ENCODE measurements at places on chromosomes 4 and X.

- no peak for DNase-seq
Observed at GRCh38 chr4:73608689-73609594, 11.3 kb downstream of the RASSF6 start.

- no peak for DNase-seq
Observed at GRCh38 chr4:11693693-11694092, 265.0 kb upstream of the HS3ST1 start.

DNA sequence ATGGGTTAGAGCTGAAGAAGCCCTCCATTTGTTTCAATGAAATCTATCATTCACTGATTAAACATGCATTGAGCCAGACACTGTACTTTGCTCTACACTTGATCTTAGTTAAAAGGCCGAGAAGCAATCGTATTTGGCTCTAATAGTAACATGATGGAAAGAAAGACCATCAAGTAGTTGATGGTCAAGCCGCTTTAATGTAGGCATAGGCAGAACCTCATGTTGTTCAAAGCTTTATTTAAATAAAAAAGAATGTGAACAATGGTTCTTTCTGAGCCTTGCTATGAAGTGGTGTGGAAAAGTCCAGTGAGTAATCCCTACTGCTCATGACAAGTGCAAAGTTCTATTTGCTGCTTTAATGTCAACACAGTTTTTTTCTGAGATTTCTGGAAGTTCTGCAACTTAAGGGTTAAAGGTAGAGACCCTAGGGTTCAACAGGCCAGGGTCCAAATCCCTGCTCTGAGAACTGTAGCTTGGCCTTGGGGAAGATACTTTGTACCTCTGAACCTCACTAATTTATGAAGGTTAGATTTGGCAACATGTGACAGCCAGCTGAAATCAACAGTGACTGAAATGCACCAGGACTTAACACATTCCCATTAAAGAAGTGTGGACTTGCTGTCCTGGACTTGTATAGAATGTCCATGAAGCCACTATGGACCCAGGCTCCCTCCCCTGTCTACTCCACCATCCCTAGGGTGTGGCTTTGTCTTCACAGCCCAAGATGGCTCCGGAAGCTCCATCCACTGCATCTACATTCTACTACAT lies 17.9 kb upstream of the LAP3 start:
- no peak for DNase-seq

- no peak for DNase-seq
Observed at GRCh38 chr4:98230961-98231360, 30.2 kb upstream of the RAP1GDS1 start.

DNA sequence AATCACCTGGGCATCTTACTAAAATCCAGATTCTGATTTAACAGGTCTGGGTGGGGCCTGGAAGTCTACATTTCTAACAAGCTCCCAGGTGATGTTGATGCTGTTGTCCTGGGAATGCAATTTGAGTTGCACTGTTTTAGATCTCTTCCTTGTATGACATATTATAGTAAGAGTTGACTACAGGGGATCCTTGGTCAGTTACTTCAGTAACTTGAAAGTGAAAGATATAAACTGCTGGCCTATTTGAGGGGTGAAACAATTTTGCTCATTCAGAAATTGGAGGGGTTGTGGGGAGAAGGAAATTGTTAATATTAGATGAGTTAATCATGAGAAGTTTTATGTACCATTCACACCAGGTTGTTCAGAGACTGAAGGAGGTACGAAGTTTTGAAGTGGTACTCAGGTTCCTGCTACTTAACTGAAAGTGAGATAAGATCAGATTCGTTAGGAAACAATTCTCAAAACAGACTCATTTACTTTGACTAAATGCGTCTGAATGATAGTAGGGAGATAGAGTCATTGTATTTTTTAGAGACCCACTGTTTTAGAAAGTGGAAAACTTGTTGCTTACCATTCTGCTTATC lies 12.5 kb downstream of the SH2D1A start:
- DNase-seq = no peak

- DNase-seq = no peak
Observed at GRCh38 chr4:108320061-108320460, 151.3 kb upstream of the LEF1 start.

DNA sequence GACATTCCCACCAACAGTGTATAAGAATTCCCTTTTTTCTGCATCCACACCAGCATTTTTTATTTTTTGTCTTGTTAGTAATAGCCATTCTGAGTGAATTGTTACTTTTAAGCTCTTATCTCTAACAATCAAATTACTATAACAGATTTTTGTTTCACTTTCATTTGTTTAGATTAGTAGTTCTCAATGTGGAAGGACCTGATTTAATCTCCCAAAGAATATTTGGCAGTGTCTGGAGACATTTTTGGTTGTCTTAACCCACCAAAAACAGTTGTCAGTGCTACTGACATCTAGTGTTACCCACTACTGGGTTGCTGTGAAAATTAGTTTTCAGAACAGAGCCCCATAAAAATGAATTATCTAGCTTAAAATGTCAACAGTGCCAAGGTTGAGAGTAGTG lies 37.9 kb downstream of the RUFY3 start:
- DNase-seq = no peak

DNA sequence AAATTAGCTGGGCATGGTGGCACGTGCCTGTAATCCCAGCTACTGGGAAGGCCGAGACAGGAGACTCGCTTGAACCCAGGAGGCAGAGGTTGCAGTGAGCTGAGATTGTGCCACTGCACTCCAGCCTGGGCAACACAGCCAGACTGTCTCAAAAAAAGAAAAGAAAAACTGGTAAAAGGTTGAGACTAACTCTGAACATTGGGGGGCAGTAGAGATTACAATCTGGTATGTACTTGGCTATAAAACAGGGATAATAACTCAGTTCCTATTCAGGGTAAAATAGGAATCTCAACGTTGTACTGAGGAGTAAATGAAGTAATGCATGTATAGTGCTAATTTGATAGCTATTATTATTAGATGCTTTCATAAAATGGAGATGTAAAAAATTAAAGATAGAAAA lies 12.5 kb upstream of the KLF8 start:
- no peak for DNase-seq

All from stimulated activated CD8-positive, alpha-beta memory T cell treated with anti-CD3 and anti-CD28 coated beads, Interleukin-7, amount 100 ng/mL, for 1 hour (primary cell).